ENCODE measurements at places on chromosomes 2 and 18.

GRCh38 chr2:15169326-15170069 is 391.6 kb downstream of the NBAS start:
- DNase-seq: peak; percentile 91

- no peak for DNase-seq
Measured at GRCh38 chr2:222792001-222792611, 68.7 kb upstream of the ACSL3 start.

GRCh38 chr2:33375054-33375453 is 101.4 kb upstream of the RASGRP3 start:
- DNase-seq: no peak

GRCh38 chr2:25805987-25806386 is 72.3 kb downstream of the ASXL2 start:
- DNase-seq: no peak

DNA sequence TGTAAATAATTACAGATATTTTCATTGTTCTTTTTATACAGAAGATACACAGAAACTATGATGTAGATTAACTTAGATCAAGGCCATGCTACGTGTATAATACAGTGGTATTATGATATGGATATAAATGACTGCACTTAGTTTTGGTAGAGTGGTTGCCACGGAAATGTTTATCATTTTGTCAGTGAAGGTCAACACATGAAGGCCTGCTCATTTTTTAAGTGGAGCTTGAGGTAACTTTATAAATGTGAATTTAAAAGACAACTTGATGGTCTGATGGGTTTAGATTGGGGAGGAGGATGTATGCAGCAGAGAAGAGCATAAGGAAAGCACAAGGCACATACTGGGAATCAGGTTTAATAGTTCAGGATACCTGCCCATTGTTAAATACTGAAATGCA is 14.4 kb upstream of the BBS5 start:
- no peak for DNase-seq

DNA sequence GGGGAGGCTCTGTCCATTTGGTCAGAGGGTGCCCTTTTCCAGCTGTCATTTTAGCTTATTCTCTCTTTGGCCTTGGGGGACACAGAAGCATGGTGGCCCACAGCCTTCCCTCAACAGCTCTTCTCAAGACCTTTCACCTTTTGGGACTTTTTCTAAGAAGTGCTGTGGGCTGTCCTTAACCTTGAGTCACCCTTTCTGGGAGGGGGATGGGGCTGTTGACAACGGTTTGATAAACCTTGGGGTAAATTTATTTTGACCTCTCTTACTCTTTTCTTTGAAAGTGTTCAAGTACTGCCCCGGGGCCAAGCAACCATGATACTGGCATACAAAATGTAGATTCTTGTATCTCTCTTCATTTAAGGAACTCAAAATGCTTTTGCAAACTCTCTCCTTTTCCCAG is 13.7 kb downstream of the IGFBP5 start:
- DNase-seq: no peak

GRCh38 chr18:41977233-41977632 is 22.2 kb downstream of the PIK3C3 start:
- DNase-seq: no peak

DNA sequence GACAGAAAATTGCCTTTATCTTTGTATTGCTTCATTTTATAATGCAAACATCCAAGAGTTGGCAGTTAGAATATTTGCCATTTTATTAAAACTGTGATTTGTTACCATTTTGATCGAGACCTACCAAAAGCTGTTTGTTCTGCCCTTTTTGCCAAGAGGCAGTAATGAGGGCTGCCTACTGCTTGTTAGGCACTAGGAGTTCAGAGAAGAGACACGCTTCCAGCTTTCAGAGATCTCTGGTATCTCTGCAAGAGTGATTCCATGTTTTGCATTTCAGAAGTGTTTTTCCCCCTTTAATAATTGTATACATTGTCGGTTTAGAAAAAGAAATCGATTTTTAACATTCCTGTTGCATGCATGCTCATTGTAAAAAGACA is 628 bp downstream of the MRPL30 start:
- peak; percentile 19 for DNase-seq

GRCh38 chr2:25078170-25079049 is 36.5 kb downstream of the EFR3B start:
- DNase-seq: peak; percentile 90

DNA sequence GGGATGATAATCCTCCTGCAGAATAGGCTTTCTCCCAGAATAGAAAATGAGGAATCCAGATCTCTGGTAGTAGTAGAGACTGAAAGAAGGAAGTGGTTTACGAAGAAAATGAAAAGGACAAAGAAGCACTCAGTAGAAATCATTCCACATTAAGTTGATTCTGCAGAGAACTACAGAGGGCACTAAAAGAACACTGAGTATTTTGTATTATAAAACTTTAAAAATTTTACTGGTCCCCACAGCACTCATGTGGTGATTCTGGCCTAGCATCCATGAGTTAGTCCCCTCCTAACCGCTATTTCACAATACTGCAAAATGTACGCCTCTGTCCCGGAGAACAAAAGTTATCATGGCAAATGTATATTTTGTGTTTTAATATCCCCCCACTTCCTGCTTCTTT is 42.9 kb upstream of the SLC35F5 start:
- DNase-seq: no peak

DNA sequence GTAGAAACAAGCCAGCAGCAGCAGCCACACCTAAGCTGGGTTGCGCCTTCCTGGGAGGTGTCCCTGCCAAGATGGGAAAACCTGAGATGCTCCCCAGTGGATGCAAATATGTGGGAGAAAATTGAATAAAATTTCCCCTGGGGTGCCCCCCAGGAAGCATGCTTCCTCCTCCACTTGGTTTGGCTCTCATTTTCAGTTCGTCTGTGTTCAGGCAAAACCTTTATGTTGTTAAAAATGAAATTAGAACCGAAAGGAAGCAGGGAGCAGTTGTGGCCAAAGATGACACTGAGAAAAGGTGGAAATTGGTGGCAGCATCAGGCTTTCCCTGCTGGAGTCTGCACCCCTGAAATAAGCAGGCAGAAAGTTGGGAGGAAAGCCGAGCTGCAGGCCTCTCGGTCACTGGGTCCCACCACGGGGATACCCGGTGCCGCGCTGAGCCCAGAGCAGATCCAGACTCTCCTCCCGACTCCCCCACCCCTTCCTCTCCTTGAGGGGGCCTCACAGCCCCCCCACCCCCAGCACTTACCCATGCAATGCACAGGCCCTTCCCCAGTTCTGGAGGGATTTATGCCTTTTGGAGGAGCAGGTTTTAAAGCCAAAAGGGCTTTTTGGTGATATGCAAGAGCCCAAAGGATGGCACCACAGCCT is 267.7 kb upstream of the SPRED2 start:
- DNase-seq: no peak

- no peak for DNase-seq
Measured at GRCh38 chr2:19189391-19189790, 169.0 kb downstream of the OSR1 start.

DNA sequence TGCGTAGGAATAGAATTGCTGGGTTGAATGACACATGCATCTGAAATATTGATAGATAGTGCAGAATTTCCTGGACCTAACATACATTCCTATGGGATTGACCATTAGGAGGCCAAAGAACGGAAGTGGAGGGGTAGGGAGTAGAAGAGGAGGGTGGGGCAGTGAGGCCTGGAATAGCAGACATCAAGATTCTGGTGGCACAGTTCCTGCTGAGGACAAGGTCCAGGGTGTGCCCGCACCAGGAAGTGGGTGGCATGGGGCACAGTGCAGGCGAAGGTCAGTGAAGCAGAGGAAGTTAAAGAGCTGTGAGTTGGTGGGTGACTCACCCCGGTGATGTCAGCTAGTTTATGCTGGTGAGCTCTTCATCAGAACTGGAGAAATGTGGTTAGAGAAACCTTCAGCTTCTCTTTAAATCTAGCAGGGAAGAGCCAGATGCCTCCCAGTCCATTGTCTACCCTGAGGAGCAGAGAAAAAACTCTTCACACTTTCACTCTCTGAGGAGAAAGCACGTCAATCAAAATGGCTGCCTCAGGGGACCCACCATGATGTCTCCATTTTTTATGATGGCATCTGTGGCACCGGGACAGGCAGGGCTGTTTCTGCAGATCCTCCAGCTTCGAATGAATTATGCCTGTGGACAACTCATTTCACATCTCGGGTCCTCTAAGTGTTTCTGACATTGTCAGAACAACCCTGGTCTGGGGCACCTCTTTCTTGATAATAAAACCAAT is 55.9 kb upstream of the CTLA4 start:
- peak; percentile 79 for DNase-seq

GRCh38 chr2:134774786-134775641 is 56.2 kb upstream of the TMEM163 start:
- DNase-seq: no peak

DNA sequence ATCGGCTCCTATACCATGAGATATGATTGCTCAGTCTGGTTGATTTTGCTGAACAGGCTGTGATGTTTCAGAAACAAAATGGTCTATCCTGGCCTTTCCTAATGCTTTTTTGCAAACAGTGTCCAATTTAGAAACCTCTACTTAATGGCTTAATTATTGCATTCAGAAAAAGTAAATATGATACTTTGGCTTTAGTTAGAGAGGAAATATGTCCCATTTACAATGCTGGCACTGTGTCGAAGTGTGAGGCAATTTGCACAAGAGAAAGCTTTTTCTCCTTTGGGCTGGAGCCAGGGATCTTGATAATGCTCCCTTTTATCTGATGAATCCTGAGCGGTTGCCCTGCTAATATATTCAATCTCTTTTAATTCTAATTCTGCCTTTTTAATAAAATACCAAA is 418.9 kb downstream of the EPHA4 start:
- DNase-seq: no peak

DNA sequence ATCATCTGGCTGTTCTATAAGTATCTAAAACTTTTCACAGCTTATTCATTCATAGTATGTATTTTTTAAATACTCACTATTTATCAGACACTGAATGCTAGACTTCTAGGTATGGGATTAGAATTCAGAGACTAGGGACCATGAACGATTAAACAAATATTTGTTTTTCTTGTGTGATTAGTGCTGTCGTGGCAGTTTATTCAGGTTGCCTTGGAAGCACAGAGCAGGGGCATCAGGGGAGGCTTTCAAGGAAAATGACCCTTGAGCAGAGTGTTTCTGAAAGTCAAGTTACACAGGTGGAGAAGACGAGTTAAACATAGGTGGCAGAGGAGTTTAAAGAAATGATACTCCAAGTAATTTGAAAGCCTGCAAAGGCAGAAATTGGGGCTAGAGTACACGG is 5.7 kb downstream of the SPOPL start:
- DNase-seq: no peak

DNA sequence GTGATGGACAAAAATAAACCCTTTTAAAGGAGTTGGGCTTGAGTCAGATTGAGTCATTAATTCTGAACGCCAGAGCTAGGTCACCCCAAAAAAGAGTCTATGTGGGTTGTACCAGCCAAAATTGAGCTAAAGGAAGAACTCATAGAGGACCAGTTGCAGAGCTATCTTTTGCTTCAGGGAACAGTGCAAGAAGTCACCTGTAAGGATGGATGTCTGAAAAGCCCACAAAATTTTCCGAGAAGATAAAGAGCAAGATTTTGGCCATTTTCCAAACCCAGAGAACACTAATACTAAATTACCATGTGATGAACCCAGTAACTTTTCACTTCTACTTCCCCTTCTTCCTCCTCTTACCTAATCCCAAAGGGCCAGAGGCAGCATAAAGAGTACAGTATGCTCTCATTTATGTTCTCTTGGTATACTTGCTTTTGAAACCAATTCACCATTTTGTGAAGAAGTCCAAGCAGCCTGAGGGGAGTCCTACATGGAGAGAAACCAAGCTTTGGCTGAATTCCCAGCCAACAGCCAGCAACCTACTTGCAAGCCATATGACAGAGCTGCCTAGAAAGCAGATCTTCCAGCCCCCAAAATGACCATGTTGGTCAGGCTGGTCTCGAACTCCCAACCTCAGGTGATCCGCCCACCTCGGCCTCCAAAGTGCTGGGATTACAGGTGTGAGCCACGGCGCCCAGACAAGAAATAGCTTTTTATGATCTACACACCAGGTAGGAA is 551.7 kb downstream of the SATB2 start:
- DNase-seq: no peak

- DNase-seq: no peak
Measured at GRCh38 chr2:28341208-28341891, 51.3 kb upstream of the FOSL2 start.

- no peak for DNase-seq
Measured at GRCh38 chr2:218329826-218330593, 26.6 kb upstream of the CATIP start.

DNA sequence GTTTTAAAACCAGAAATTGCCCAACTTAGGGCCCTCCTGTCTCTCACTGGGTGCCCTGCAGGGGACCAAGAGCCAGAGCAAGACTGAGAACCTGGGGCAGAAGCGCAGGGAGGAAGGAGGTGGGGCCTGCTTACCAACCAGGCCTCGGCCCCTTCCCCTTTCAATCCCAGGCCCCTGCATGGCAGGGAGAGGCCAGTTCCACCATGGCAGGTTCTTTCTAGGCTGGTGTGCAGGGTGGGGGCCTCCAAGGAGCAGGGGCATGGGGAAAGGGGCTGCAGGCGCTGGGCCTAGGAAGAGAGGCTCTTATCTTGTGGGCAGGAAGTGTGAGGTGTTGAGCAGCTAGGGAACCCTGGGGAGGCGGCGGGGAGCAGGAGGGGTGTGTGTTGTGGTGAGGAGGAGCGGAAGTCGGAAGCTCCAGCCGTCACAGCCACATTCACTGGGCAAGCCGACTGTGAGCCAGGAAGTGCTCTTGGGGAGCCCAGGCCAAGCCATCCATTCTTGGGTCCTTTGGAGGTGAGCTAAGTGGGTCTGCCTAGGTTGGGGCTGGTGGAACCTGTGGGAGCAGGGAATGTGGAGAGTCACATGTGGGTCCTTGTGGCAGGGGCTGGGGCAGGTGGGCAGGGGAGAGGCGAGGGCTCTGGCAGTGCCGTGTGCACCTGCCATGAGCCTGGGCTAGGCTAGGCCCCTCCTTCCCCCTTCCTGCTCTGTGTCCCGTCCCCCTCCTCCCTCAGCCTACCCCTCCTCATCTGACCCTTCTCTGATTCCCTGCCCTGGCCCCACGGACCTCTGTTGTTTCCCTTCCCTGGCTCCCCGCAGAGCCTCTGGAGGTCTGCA is at the start of gene PSD4:
Gene PSD4 (plus strand): TSS at position 430 of the 834 bp plus-strand sequence. CDS start 8,486 bp downstream, outside the sequence.
- no peak for DNase-seq

DNA sequence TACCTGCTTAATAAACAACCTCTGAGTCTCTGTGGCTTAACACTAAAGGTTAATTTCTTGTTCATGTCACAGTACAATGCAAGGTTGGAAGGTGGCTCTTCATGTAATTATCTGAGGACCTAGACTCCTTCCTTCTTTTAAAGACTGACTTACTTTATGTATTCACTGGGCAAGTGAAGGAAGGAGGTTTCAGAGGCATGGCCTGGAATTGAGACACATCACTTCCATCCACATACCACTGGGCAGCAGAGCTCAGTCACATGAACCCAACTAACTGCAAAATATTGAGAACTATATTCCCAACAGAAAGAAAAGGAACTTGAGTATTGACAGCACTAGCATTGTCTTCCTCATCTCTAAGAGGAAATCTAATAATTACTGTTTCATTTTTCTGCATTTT is 57.5 kb upstream of the FN1 start:
- no peak for DNase-seq

DNA sequence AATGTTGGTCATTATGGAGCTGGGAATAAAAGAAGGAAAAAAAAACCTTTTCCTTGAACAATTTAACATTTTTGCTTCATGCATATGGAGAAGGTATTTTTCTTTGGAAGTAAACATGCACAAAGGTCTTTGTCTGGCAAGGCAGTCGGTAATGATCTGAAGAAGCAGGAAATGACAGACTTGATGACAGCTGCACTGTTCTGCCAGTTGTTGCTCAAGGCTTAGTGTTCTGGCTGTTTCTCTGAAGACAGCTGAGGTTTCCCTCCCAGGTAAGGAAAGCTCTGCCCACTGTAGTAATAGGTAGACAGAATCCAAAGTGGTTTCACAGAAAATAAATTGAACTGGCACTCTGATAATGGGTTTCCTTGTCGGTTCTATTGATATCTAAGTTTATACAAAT is 308.4 kb upstream of the GCFC2 start:
- no peak for DNase-seq

- DNase-seq: no peak
Measured at GRCh38 chr2:136207030-136207623, 89.2 kb upstream of the CXCR4 start.

All from urothelium cell line (cell line).